ENCODE measurements at places on chromosomes 5 and 9. TPM values are rescaled to one million over a fixed set of nuclear protein-coding genes. Genes with fewer than 3 reads are reported as not detected.

The SLC6A7 gene
- not detected for total RNA-seq

DNA sequence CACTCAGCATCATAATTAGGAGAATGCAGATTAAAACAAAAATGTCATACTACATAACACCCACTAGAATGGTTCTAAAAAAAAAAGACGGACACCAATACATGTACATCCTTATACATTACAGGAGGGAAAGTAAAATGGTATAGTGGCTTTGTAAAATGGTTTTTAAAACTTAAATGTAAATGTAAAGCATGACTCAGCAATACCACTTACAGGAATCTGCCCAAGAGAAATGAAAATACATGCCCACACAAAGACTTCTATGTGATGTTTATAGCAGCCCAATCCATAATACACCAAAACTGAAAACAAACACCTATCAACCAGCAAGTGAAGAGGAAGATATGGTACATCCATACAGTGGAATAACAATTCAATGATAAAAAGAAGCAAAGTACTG, 939.1 kb upstream of the ACO1 start:
- no peak for DNase-seq

- DNase-seq, result no peak
Observed at GRCh38 chr9:35436933-35437332, 53.0 kb upstream of the RUSC2 start.

DNA sequence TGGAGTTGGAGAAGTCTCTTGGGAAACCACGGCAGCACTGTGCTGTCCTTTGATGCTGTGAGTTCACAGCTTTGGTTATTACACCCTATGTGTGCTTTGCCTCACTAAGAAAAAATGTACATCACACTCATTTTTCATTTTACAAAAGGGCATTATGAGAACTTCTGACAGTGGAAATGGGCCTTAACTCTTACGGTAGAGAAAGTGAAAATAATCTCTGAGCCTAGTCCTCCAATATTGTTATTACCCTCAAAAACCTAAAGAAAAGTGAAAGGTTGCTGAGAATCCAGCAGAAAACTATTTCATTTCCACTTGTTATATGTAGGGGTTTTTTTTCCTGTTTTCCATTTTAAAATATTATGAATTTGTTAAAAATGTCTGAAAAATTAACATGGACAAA, 8.2 kb upstream of the OR13D1 start:
- no peak for DNase-seq

DNA sequence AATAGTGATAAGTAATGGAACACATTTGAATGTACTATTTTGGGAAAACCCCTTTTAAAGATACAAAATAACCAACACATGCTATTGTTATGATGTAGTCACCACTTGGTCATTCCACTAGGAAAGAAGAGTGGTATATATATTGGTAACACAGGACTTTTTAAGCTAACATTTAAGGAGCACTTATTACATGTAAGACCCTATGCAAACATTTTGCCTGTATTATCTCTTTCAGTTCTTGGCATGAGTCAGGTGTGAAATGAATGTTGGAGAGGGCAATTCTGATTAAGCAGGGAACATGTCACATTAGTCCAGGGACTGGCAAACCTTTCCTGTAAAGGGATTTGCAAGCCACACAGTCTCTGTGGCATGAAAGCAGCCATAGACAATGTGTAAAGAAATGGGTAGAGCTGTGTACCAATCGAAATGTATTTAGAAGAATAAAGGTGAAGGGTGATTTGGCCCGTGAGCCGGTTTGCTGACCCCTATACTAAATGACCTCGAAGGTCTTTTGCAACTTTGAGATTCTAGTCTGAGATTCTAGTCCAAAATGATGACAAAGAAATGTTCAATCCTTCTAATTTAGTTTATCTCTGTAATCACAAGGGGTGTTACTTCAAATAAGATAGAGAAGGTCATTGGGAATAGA, 15.3 kb downstream of the ABLIM3 start:
- no peak for DNase-seq

Measured in dermis microvascular lymphatic vessel endothelial cell (primary cell).